ENCODE measurements at places on chromosomes 16 and 17. TPM values are rescaled to one million over a fixed set of nuclear protein-coding genes. Genes with fewer than 3 reads are reported as not detected.

ARHGAP23 gene
- 2.6 TPM for total RNA-seq

DNA sequence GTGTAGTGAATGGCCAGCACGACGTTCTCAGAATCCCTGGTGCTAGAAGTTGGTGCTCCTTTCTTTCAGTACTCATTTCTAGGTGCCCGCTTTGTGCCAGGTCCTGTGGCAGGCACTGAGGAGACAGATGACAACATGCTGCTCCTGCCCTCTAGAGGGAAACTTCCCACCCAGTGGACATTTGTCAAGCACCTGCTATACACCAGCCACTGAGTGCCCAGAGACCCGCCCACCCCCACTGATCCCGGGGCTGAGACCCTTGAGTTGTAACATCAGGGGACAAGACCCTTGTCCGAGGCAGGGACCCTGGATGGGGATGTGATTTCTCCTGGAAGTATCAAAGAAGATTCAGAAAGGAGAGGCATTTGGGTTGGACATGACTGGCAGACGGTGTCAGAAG is 25.1 kb downstream of the UNC13D start:
- DNase-seq, result no peak

C1QTNF8 gene
- total RNA-seq, result not detected

DNA sequence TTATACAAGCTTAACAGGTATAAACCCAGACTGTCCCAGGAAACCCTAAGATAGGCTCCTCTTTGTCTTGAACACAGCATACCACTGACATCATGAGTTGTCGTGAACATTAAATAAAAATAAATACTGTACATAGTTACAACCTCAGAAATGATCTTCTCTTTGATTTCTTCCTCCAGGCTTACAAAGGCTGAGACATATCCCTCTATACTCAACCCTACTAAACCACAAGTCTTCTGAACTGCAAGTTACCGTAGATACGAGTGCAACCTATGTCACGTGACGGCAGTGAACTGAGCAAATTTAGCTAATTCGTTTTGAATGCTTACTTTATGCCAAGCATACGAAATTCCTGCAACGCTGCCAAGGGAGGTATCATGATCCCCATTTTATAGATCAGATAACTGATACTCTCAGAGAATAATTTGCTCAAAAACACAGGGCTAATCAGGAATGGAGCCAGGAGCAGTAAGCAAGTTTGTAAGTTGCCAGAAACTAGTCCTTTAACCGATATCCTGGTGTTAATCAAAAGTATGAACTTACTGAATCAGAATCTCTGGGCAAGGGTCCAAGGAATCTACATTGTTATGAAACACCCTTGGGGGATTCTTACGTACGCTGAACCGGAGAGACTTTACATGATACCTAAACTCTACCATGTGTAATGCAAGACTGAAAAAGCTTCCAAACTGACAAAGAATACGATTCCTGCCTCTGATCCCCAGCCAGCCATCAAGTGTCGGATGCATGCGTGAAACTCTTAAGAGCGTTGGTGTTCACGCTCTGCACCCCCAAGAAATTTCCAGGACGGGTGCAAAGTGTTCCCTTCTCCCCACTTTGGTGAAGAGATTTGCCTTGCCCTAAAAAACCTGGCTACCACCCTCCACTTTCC is 106.2 kb downstream of the XYLT1 start:
- DNase-seq, result peak; percentile 40

STH gene
- not detected for total RNA-seq

DNA sequence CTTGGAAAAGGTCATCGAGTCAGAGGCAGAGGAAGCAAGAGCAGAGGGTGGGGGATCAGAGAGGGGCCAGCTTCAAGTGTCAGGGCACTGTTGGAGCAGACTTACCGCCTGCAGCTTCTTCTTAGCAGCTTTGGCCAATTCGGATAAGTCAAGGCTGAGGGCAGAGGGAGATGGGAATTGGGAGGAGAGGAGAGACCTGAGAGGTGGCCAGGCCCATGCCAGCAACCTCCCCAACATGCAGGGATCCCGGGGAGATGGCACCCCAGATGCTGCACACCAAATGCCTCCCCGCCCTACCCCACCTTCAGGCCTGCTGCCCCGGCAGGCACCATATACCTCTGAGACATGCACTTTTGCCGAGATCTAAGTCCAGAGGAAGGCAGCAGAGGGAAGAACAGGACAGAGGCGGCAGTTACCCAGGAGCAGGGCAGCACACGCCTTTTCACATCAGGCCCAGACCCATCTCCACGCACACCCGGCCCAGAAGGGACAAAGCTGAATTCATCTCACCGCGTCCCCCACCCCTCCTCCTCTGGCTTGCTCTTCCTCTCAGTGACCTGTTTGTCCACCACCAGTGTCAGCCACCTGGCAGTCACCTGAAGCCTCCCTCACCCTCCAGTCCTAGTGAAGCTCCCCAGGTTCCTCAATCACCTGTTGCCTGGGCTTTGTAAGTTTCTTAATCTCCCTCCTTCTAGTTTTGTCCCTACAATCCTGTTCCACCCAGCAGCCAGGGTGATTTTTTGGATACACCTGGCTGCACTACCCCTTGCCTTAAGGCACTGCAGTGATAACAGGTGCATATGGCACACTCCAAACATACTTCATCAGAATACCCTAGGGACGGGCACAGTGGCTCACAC is 10.4 kb downstream of the TP53I13 start:
- no peak for DNase-seq

DNA sequence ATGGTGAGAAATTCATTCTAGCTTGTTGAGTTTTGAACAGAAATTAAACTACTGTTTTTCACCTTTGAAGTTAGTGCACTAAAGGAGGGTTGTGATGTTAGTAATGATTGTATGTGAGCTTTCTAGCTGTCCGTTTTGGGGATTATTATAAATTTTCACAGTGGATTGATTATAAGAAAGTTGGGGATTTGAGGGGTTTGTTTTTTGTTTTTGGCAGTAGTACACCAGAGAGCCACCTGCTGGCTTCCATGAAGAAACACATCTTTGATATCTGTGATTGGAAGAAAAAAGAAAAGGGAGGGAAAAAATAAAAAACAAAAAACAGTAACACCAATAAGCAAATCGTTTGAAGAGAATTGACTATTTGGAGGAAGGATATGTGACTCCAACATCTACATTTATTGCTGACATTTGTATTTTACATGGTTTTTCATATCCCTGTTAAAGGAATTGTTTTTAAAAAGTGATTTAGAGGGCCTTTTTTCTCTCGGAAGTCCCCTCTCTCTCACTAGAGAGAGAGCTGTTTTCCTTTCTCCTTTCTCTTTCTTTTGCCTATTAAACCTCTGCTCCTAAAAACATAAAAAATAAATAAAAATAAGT is 1469.5 kb upstream of the GOT2 start:
- DNase-seq, result no peak

GRCh38 chr17:20966870-20967269 is 75.9 kb downstream of the USP22 start:
- DNase-seq, result no peak

CA7 gene
- not detected for total RNA-seq

- DNase-seq, result no peak
These were observed 29.8 kb downstream of the PRSS54 start for GRCh38 chr16:58264961-58265479.

- no peak for DNase-seq
These were observed 16.1 kb downstream of the TEKT5 start for GRCh38 chr16:10678655-10679054.

- DNase-seq, result no peak
These were observed 648 bp upstream of the ERCC4 start for GRCh38 chr16:13919330-13919682.

DNA sequence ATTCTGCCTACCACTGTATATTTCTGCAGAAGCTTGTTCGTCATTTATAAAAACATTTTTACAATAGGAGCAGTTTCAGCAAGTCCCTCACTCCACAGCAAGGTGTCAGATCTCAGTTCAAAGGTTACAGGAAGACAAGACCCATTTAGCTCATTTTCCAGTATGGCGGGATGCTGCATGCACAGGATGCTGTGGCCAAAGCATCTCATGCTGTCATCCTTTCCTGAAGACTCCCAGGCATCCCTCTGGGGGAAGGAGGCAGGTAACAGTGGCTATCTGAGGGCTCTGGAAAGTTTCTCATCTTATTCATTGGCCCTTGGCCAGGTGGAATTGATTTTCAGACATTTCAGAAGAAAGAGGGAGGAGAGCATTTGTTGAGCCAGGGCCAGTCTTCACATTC is 539.3 kb upstream of the CDH5 start:
- no peak for DNase-seq

DNA sequence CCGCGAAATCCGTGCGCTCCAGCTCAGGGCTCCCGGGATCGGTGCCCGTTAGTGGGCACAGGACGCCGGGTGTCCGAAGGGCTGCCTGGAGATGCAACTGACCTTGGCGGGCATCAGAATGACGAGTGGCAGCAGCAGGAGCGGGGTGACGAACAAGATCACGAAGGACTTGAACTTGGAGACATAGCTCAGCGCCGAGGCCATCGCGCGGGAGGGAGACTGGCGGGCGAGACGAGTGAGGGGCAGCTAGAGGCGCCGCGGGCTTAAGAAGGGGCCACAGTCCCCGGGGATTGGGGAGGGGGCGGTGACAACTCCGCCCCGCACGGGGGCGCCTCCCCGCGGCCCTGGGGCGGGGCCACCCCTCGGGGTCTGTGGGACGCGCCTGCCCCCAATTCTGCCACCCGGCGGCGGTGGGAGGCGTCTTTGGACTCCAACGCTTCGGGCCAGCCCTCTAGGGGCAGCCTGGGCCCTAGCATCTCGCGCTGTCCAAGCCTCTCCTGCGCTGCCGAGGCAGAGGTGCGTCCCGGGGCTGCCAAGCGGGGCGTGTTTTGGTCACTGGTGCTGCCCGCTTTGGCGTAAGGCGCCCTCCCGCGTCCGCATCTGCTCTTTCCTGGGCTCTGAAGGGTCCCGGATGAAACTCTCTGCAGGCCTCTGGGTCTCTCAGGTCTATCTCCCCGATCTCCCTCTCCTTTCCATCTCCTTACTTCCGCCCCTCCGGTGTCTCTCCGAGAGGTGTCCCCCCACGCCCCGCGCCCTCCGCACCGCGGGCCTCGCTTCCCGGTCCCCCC is at the start of gene SLC13A5:
Gene SLC13A5, minus strand, starts transcription at position 240 of the 788 bp plus-strand sequence. Its CDS starts 36 bp downstream, at position 204.
- no peak for DNase-seq

COL1A1 gene
- 59.4 TPM for total RNA-seq

GRCh38 chr17:31537565-31538011 is 146.1 kb downstream of the RAB11FIP4 start:
- DNase-seq, result no peak

GRCh38 chr17:19539841-19540311 is 6.2 kb downstream of the SLC47A1 start:
- no peak for DNase-seq

DNA sequence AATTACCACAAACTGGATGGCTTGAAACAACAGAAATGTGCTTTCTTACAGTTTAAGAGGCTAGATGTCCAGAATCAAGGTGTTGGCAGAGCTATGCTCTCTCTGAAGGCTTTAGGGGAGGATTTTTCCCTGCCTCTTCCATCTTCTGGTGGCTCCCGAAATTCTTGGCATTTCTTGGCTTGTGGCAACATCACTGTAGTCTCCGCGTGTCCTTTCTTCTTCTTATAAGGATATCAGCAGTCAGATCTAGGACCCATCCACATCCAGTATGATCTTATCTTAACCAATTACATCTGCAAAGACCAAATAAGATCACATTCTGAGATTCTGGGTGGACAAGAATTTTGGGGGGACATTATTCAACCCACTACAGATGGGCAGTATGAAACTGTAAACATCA is 119.2 kb upstream of the PMFBP1 start:
- no peak for DNase-seq

GRCh38 chr17:6470146-6470718 is 26.0 kb downstream of the PIMREG start:
- no peak for DNase-seq

DNA sequence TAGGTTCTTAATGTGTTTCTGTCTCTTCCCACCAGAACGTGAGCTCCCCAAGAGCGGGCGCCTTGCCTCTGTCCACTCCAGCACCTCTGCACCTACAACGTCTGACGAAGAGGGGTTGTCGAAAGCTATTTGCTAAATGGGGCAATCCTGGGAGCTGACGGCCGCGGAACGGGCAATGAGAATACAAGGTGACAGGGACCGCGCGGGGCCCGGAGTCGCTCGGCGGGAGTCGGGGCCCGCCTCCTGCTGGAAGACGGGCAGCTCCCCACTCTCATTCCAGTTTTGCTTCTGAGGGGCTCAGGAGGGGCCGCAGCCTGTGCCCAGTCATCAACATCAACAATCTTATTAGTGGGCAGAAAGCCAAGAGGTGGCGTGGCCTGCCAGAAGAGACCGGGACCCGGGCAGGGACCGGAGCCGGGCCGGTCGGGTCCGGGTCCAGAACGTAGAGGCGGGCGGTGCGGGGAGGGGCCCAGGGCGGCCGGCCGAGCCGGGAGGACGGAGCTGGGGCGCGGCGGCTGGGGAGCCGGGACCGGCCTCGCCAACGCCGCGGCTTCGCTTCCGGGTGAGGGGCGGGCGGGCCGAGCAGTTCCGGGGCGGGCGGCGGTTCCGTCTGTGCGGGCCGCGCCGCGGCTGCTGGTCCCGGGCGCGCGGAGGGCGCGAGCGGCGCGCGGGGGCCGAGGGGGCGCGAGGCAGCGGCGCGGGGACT is at the start of gene MOSMO:
Gene MOSMO, plus strand, starts transcription at position 603 of the 706 bp plus-strand sequence. CDS start 191 bp downstream, outside the sequence.
- peak; percentile 75 for DNase-seq

DNA sequence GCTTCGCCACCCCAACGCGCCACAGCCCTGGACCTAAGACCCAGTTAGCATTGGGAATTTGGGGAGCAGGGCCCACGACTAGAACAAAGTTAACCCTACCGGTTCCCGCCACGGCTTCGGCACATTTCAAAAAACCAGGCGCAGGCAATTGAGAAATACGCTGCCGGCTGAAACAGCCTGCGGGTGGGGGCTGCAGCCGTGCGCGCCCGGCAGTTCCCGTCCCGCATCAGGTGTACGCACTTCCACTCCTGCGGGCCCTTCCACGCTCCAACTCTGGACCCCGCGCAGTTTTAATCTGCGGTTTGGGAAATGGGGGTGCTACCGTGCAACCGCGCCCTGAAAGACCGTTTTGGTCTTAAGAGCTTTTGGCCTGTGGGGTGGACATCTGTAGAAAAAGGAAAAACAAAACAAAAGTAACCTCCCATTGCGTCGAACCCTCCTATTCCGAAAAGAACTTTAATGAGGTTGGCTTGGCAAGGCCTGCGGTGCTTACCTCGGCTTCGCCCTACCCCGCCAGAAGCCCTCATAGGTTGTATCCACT is 7.1 kb downstream of the IRX5 start:
- DNase-seq, result no peak

CLDN7 gene
- total RNA-seq, result 0.29 TPM

DNA sequence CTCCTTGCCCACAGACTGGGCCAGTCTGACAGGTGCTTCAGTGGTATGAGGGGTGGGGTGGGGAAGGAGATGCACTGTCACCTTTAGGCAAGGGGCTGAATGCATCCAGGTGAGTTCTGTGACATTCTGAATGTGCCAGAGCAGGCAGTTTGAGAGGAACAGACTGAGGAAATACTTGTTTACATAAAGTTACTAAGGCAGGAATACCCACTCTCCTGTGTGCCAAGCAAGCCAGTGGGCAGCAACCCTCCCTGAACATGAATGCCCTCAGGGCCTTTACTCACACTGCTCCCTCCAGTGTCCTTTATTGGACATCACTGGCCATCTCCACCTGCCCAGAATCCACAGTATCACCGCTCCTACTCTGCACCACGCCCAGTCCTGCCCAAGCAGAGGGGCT is 33.1 kb upstream of the ULK2 start:
- no peak for DNase-seq

GRCh38 chr17:12756786-12757185 is 32.5 kb upstream of the ARHGAP44 start:
- no peak for DNase-seq
